ENCODE measurements at places on chromosomes 7 and 10.
A peak's percentile ranks its signal among the peaks of the same experiment; 100 is the strongest.

GRCh38 chr10:130234171-130234965, 98.2 kb downstream of the GLRX3 start:
- no peak for DNase-seq

DNA sequence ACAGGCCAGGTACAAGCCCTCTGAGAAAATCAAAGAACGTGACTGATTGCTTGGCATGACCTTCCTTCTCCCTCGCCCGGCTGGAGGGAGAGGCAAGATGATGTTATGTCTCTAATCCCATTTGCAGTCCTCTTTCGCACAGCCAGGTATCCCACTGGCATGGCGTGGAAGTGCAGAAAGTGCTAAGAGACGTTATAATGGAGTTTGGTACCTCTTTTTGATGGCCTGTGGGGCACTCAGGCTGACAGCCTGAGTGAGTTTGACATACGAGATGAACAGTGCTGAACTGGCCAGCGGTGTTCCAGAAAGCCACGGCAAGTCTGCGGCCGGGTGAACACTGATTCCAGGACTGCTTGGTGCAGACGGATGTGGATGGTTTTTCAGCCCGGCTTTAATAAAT, 241.6 kb downstream of the RAB11FIP2 start:
- DNase-seq: no peak

DNA sequence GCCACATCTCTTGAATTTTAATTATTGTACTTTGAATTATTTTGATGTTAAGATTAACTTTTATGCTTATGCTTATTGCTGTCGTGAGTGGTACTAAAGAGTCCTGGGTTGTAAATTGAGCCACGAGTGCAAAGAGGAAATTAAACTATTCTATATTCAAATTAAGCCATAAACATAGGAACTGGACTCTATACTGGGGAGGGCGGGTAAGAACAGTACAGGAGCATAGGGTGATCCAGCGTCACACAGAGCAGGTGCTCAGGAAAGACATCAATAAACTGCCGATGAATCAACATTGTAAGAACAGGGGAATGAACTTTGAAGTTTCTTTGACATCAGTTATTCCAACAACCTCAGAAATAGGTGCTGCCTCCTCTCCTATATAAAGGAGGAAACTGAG, 219.6 kb downstream of the CACNB2 start:
- DNase-seq: no peak

GRCh38 chr7:127845522-127846214, 185.6 kb downstream of the LRRC4 start:
- DNase-seq: no peak

DNA sequence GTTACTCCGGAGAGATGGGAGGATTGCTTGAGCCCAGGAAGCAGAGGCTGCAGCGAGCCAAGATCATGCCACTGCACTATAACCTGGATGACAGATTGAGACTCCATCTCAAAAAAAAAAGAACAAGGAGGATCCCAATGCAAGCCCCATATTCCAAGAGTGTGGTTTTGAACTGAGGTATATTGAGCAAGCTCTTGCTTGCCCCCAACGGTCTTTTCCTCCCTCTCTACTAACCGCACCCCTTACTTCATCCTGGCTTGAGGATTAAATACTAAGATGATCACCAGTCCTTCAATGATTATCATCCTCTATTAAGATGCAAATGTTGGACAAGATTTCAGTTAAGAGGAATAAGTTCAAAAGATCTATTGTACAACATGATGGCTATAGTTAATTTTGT, 12.5 kb upstream of the SRGN start:
- no peak for DNase-seq

- no peak for DNase-seq
Observed at GRCh38 chr10:119285495-119286267, 78.3 kb downstream of the GRK5 start.

- no peak for DNase-seq
Observed at GRCh38 chr10:79361726-79362397, 14.6 kb downstream of the PPIF start.

DNA sequence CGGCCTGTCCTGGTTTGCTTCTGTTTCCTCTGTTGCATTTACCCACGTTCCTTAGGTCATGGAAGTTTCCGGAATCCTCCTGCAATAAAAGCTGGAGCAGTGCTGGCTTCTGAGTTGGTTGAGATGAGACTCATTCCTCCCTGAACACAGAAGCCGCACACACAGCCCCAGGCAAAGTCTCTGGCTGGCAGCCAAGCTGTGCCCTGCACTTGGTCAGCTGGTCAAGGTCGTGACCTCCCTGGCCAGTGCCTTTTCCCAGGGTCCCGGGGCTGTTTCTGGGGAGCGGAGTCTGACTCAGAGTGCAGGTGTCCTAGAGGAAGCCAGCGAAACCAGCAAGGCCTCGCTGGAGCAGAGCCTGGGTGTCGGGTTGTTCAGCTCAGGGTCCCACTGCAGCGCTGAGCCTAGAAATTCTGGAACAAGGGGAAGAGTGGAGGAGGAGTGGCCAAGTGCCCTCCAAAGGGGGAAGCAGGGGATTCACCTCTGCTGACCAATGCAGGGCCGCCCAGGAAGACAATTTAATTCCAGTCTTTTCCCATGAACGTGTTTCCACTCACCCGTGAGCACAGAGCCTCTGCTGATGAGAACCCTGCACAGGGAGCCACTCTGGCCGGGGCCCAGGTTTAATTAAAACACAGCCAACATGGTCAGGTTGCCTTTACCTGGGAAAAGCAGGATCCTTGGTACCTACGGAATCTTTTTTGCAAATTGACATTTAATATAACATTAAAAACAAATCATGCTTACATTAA, 245.5 kb upstream of the PPP2R2D start:
- no peak for DNase-seq

DNA sequence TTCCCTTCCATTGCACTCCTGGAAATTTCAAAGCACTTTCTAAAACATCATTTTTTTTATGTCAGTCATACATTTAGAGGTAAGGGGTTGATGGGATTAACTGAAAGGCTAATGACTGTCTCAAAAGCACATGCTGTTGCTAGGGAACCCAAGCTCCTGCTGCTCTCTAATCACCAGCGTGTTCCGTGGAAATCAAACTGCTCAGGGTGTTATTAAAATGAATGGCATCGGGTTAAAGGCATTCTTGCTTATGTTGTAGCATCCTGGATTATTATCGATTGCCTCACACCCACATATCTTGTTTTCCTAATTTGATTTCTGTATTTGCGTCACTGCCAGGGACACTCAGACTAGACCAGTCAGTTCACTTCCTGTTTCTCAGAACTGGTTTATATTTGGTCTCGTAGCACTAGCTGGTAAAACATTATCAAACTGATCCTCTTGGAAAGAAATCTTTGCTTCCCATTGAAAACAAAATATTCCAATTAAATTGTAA, 216.5 kb upstream of the MKLN1 start:
- DNase-seq: no peak

- no peak for DNase-seq
Observed at GRCh38 chr10:5723692-5724091, 39.1 kb downstream of the TASOR2 start.

- DNase-seq: no peak
Observed at GRCh38 chr10:5592070-5592469, 67.3 kb downstream of the CALML3 start.

- DNase-seq: no peak
Observed at GRCh38 chr10:615583-616152, 73.8 kb downstream of the DIP2C start.

- DNase-seq: no peak
Observed at GRCh38 chr7:136133551-136133950, 156.4 kb upstream of the MTPN start.

- DNase-seq: no peak
Observed at GRCh38 chr10:25766687-25767221, 167.3 kb upstream of the MYO3A start.

DNA sequence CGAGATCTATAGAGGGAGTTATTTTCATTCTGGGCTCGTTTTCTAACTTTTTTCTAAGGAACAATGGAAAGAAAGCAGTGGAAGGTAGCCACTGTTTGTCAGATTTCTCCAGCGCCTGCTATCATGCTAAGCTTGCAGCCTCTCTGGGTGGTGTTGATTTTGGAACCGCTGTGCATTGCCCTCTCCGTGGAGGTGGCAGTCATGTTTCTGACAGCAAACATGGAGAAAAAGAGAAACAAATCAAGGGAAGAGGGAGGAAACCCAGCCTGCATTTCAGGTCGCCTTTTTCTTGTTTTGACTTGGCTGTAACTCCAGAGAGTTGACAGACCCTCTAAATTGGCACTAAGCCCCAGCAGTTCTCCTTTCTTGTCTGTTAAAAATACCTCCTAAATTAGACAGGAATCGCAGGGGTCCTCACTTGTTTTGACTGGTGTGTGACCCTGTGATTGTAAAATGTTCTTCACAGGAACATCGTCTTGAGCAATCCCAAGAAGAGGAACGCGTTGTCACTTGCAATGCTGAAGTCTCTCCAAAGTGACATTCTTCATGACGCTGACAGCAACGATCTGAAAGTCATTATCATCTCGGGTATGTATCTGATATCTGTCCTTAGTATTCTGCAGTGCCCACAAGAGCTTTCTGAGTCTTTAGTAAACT, 4.8 kb downstream of the ECHDC3 start:
- no peak for DNase-seq

- DNase-seq: no peak
Observed at GRCh38 chr7:23350466-23350865, 51.3 kb downstream of the MALSU1 start.

- no peak for DNase-seq
Observed at GRCh38 chr10:43196131-43196980, 58.1 kb downstream of the CSGALNACT2 start.

GRCh38 chr10:103397191-103397825, 882 bp downstream of the PDCD11 start:
- no peak for DNase-seq

DNA sequence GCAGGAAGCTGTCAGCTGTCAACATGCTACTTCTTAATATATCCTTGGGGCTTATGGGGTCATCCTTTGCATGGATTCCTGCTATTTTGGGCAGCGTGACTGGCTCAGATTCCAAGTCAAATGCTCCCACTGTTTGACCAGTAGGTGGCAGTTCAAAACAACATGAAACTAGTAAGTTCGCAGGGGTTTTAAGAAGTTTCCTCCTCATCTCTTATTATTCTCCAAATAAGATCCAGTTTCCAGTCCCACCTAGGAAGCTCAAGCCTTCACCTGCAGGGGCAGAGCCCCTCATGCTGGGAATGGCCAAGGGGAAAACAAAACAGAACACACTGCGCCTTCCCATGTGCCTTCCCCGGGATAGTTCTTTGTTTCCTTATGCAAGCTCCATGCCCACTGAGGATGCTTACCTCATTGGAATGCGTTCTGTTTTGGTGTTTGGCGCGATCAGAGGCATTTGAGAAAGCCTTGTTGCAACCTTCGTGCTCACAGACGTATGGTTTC, 259.8 kb downstream of the GLI3 start:
- DNase-seq: no peak

DNA sequence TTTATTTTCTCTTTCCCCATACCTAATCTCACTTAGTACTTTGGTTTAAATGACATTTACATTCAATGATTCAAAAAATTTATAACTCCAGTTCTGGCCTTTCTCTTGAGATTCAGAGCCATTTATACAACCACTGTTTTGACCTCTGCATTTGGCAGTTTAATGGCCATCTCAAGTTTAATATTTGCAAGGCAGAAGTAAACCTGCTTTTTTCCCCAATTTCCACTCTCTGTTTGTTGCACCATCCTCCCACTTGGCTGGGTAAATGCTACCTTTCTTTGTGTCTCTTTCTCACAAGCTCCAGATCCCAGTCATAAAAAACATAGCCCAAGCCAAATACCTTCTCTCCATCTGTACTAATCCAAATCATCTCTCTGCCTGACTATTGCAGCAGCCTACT, 315.2 kb upstream of the MTPN start:
- no peak for DNase-seq

DNA sequence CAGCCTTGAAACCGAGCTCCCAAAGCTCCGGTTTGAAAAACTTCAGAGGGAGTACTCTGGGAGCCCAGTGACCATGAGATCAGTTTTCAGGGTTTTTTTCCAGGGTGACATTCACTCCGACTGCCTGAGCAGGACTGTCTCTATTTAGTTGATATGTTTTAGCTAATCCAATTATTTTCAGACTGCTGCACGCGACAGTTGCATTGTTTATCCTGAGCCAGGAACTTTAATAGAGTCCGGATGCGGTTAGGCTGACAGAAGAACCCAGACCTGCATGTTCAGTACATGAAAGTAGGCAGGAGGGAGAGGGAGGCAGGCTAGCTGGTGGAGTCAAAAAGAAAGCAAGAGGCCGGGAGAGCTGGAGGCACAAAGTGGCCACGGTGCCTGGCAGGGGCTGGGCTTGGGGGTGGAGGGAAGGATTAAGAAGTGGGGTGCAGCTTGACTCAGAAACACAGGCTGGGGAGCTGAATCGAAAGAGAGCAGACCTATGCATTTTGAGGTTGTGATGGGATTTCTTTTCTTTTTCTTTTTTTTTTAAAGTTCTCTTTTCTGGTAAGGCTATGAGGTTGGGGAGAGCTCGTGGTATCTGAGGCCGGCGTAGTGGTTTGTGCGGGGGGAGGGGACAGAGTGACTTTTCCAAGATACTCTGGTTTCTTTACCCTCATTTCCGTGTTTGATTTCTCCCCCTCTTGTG, 5.7 kb downstream of the GATA3 start:
- DNase-seq: no peak

GRCh38 chr10:128080641-128081040, 45.6 kb downstream of the MKI67 start:
- no peak for DNase-seq

GRCh38 chr7:23426876-23427275, 43.4 kb downstream of the IGF2BP3 start:
- no peak for DNase-seq

- DNase-seq: no peak
Observed at GRCh38 chr7:156675721-156676120, 35.1 kb downstream of the RNF32 start.

- DNase-seq: no peak
Observed at GRCh38 chr10:420154-421121, 269.0 kb downstream of the DIP2C start.

GRCh38 chr10:117442944-117443685, 67.9 kb upstream of the PDZD8 start:
- peak; percentile 64 for DNase-seq

DNA sequence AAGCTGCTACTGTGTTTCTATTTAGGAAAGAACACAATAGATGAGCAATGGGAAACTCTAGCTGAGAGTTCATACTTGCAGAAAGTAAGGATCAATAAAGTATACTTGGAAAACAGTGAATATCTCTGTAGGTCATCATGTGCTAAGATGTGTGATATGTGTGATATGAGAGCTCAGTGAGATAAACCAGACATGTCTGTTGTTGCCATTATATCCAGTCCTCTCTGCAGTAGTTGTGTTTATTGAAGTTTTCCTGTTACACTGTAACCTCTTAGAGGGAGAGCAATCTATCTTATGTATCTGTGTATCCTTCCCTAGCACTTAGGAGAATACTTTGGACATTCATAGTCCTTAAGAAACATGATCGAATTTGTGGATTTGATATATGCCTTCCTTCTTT, 19.1 kb downstream of the TRUB1 start:
- DNase-seq: no peak

- no peak for DNase-seq
Observed at GRCh38 chr7:41942468-41943093, 239.7 kb upstream of the INHBA start.
